Fibroblast of lung (primary cell): ENCODE measurements at places on chromosomes 3 and 15.

GRCh38 chr15:52717481-52717880, 38.3 kb upstream of the ATOSA start:
- DNase-seq = no peak

DNA sequence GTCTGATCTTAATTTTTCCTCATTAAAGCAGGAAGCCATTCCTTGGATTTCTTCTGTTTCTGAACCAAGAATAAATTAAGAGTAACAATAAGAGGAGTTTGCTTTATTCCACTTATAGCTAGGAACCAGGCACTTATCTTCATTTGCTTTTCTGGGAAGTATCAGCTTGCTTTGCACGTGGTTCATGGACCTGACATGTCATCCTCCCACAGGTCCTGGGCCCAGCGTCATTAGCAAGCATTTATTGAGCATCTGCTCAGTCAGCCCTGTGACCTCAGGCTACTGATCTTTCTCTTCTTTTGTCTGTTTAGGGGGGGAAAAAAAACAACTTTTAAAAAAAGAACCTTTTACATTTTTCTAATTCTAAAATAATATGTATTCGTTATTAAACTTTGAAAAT, 34.7 kb upstream of the CRTC3 start:
- no peak for DNase-seq

GRCh38 chr3:53382106-53382505, 34.8 kb upstream of the DCP1A start:
- DNase-seq = peak; percentile 33

DNA sequence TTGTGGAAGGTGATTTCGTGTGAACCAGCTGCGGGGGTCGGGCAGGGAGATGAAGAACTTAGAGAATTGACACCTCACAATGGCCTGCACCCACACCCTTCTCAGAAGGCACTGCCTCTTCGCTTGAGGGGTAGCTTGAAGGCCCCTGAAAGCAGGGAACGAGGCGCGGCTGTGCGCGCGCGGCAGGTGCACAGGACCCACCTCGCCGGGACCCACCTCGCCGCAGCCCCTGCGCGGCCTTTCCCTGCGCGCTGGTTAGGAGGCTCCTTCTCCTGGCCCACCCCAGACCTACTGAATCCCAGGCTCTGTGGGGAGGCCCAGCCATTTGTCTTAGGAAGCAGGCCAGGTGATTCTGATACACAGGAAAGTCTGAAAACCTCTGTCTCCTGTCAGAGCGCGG, 46.2 kb upstream of the ATP10A start:
- no peak for DNase-seq

DNA sequence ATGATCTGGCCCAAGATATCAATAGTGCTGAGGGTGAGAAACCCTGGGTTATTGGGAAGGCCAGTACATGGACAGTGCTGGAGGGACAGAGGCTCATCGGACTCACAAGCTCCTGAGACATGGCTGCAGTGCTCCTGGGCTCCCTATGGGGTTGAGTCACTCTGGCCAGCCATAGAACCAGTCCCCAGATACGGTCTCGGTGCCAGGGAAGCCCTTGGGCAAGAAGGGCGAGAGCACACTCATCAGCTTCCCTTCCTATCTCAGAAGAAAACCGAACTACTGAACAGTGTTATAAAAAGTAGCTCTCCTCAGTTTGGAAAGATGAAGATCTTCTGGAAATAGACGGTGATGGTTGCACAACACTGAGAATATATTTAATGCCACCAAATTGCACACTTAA, 34.4 kb downstream of the POC1A start:
- no peak for DNase-seq

GRCh38 chr15:31439328-31439727, 112.7 kb downstream of the KLF13 start:
- no peak for DNase-seq

GRCh38 chr3:123353850-123354233, 95.0 kb downstream of the ADCY5 start:
- peak; percentile 71 for DNase-seq

DNA sequence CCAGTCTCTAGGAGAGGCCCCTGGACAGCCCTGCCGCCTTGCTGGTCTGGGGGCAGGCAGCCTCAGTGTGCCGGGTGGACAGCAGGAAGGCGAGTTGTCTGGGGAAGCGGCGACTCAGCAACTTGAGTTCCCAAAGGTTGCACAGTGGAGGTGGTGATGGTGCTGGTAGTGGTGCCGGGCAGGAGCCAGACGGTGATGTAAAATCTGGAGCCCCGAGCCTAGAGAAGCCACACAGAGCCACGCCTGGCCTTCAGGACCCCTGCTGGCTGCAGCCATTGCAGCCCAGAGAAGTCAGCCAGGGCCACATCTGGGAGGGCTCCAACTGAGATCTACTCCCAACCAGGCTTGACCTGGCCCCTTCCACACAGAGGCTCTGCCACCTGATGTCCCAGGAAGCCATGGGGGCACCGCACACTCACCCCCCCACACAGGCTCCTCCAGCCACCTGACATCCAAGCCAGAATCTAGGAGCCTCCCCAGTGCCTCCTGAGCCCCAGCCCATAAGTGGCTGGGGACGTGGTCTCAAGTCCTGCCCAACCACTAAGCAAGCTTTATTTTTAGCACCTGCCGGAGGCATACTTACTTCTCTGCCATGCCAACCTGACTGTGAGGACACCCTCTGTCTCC, 8.8 kb downstream of the C3orf22 start:
- DNase-seq = no peak

GRCh38 chr15:73518876-73519733, 76.1 kb downstream of the REC114 start:
- no peak for DNase-seq

DNA sequence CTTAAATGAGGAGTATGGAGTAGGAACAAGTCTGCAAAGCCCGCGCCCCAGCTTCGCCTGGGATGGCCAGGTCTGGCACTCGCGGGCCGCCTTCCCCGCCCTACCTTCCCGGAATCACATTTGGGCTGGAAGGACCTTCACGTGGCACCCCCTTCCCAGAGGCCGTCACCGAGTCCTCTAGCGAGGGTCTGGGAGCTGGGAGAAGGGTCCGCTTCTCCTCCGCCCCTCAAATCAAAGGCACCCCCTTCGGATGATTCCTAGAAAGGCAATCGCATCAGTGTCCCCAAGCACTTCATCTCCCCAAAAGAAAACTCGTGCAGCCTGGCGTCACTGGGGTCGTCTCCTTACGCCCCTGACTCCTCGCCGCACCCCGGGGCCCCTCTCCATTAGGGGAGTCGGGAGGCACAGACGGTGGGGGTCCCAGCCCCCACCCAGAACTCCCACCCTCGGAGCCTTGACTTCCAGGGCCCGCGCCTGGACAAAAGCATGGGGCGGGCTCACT, 380 bp downstream of the MYLK start:
- DNase-seq = peak; percentile 24

DNA sequence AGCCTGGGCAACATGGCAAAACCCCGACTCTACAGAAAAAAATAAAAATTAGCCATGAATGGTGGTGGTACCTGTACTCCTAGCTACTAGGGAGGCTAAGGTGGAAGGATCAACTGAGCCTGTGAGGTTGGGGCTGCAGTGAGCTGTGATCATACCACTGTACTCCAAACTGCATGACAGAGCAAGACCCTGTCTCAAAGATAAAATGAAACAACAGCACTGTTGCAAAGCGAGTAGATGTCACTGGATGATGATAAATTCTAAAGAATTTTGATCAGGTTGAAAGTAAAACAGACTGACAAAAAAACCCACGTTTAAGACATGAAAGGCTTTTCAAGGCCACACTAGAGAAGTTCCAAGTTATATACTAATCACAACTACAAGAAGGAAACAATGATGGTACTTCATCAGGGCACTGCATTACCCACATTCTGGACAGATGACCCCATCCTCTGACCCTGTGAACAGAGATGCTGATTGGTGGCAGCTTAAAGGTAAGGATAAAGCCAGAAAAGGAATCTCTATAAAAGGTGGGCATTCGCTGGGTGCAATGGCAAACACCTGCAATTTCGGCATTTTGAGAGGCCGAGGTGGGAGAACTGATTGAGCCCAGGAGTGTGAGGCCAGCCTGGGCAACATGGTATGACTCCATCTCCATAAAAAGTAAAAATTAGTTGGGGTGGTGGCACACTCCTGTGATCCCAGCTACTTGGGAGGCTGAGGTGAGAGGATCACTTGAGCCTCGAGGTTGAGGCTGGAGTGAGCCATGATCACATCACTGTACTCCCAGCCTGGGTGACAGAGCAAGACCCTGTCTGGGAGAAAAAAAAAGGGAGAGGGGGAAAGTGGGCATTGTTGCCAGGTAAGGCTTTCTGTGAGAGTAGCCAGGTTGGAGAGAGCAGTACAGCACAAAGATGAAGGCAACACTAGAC, 59.2 kb downstream of the TBL1XR1 start:
- no peak for DNase-seq

- DNase-seq = no peak
Observed at GRCh38 chr15:26260517-26261133, 397.5 kb upstream of the ATP10A start.

DNA sequence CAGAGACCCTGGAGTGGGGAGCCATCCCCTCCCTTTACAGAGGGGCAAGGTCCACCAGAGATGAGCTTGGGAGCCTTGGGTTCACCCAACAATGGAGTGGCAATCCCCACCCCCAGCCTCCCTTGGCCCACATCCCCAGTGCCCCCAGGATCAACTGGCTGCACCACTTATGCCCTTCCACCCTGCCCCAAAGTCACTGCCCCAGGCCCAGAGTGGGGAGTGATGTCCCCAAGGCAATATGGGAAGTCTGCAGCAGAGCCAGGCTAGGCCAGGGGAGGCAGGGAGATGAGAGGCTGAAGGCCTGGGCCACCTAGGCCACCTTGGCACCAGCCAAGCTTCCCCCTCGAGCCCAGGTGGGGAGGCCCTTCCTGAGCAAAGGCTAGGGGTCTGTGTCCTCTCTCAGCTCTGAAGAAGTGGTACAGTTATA, 145.5 kb downstream of the SMAD6 start:
- no peak for DNase-seq

- DNase-seq = no peak
Observed at GRCh38 chr3:174287705-174288104, 571.4 kb upstream of the NAALADL2 start.

DNA sequence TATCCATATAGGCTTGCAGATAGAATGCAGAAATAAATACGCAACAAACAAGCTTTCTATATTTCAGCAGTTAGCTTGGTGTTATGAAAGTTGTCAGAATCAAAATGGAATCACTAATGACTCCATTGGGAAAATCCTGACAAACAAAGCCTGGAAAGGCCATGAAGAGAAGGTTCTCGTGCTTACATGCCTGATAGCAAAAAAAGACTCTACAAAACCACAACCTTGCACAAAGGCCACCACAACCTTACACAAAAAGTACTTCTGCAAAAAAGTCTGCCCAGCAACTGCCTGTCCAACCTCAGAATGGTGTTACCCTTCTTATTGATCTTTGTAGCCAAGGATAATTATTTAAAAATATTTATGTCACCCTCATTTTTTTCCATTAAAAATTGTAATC, 14.4 kb upstream of the PLSCR1 start:
- no peak for DNase-seq

DNA sequence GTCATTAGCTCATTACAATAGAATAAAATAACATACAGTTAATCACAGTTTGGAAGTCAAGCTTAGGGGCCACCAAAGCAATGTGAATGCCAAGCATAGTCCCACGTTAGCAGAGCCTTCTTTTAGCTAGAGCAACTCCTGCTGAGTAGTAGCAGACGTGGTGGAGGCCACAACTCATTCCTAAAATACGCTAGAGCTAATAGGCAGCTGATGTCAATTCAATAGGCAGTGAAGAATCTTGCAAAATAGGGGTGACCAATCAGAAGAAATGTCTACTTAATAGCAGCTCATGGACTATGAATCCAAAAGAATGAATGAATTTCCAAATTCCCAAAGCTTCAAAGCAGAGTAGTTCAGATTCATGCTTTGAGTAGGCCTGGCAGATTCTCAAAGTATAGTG, 292.9 kb upstream of the RORA start:
- DNase-seq = no peak

DNA sequence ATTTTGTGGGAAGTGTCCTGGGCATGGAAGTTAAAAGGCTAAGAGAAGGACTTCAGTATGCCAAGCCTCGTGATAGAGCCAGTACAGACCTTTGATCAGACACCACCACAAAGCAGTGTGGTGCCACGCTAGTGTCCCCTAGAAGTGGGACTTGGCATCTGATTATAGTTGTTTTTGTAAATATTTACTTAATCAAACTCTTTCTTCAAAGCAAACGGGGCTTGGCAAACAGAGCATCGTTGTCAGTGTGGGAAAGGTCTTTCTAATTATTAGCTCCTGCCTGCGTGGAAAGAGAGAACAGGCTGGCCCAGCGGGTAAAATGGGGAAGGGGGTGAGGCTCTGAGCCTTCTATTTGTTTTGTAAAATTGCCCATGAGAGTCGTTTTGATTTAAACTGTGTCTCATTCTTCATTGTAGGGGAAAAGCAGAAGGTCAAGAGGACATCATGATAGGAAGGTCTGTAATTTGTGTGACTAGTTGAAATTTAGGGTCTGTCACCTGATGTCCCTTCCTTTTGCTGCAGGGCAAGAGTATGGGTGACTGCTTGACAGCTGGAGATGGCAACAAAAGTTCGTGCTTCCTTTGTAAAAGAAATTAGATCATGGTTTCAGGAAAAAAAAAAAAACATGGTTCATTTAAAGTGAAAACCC, 105.0 kb downstream of the IQCH start:
- no peak for DNase-seq

- no peak for DNase-seq
Observed at GRCh38 chr3:142244056-142244455, 18.7 kb upstream of the GK5 start.

DNA sequence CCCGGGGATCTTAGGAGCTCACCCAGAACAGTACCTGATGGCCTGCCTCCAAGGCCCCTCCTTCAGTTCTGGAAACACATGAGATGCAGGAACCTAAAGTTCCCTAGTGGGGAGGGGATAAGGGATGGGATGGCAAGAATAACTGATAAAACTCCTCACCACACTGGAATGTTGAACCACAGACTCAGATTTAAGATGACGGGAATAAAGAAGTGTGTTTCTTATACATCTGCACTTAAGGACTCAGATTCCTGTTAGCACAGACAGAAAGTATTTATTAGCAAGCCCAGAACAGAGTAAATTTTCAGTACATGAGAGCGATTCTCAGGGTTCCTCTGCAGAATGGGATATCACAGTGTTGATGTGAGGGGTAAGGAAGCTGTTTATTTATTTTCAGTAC, 245.2 kb downstream of the TLE3 start:
- DNase-seq = peak; percentile 83

DNA sequence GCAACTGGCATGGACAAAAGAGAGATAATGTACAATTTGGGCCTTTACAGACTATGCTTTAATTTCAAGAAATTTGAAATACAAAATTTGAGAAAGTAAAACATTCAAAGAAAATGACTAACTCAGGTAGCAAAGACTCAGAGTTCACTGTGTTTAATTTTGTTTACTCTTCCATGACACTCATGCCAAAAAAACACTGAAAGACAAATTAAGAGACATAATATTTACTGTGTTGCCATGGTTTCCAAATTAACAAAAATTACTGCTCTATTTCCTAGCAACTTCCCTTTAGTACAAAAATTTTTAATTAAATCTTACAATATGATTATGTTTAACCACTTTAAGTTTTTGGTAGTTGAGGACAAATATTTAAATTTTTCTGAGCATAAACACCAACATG, 29.6 kb downstream of the LRRFIP2 start:
- DNase-seq = no peak
